ENCODE measurements at places on chromosomes 11 and 22.

GRCh38 chr11:46246521-46246920 is 30.9 kb upstream of the CREB3L1 start:
- DNase-seq: no peak

- DNase-seq: no peak
These were observed 104.3 kb downstream of the ST3GAL4 start for GRCh38 chr11:126459691-126460281.

DNA sequence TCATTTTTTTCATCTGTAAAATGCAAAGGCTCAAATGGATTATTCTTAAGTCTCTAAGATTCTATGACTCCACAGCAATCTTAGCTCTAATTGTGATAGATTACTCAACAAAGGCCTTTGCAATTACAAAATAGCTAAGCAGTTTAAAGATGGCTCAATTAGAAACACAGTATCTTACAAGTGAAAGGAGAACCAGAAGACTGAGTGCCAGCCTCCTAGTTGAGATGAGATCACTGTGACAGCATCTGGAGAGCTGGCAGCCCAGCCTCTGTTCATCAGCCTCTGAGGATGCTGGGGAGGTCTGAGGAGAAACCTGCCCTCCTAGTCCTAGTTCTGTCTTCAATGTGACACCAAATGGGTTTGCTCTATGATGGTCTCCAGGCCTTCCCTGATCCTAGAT is 158.4 kb upstream of the NARS2 start:
- no peak for DNase-seq

- DNase-seq: peak; percentile 92
These were observed 145.9 kb downstream of the ELP4 start for GRCh38 chr11:31655483-31655882.

DNA sequence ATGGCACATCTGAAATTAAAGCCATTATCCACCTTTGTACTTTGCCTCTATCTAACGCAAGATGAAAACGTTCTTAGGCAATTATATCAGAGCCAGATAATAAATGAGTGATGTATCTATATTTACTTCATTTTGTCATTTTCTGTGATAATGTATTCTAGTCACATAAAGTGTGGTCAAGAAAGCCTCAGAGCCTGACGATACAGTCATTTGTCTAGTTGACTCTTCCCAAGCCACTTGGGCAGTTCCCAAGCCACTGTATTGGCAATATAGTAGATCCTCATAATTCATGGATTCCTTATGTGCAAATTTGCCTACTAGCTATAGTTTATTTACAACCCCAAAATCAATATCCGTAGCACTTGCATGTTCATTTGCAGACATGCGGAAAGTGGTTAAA is 7.8 kb downstream of the HOATZ start:
- no peak for DNase-seq

GRCh38 chr11:96317571-96317970 is 25.4 kb downstream of the MAML2 start:
- DNase-seq: no peak

GRCh38 chr22:36757668-36758211 is 18.2 kb downstream of the IFT27 start:
- no peak for DNase-seq

GRCh38 chr11:129435499-129436245 is 60.0 kb downstream of the BARX2 start:
- no peak for DNase-seq

DNA sequence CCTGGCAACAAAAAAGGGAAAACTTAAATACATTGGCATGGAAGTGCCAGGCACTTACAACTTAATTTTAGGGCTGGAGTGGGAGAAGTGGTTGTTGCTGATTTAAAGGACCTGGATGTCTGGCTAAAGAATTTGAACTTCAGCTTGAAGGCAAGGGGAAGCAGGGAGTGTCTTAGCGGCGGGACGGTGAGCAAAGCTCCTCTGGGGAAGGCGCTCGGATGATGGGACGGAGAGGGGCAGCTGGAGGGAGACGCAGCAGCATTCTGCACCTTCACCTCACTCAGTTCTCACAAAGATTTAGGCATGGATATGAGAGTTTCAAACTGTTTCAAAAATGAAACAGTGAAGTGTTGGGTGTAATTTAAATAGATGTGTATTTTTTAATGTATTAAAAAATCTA is 967.1 kb downstream of the BRD1 start:
- no peak for DNase-seq

DNA sequence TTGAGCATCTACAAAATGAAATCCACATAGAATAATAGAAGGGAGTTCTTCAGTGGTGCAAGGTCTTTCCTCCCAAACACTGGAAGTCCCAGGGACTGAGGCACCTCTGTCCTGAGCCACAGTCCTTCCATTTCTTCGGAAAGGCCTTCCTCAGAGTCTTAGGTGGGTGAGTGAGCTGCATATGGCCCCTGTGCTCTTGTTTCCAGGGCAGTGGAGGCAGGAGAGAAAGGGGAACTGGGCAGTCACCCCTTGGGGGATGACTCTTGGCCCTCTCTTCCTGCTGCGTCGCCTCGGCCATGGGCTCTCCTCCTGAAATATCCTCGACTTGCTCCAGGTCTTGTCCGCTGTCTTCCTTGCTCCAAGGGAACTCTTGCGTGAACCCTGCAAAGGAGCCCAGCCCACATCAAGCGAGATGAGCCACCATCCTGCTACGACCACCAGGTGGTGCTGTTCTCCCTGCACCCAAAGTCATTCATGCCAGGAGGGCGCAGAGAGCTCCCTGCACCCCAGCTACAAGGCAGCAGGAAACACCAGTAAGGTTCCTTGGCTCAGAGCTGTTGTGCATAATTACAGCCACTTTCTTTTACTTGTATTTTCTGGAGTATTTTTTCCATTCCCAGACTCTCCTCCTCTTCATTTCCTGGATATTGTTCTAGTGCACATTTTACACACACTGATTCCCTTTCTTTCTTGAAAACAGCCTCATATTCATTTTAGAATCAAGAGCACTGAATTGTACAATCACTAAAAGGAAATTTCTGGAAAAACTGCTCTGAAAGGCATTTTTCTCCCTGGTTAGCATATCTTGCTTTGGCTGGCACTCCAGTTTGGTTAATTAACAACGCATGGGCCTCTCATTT is 397.8 kb downstream of the OPCML start:
- no peak for DNase-seq

DNA sequence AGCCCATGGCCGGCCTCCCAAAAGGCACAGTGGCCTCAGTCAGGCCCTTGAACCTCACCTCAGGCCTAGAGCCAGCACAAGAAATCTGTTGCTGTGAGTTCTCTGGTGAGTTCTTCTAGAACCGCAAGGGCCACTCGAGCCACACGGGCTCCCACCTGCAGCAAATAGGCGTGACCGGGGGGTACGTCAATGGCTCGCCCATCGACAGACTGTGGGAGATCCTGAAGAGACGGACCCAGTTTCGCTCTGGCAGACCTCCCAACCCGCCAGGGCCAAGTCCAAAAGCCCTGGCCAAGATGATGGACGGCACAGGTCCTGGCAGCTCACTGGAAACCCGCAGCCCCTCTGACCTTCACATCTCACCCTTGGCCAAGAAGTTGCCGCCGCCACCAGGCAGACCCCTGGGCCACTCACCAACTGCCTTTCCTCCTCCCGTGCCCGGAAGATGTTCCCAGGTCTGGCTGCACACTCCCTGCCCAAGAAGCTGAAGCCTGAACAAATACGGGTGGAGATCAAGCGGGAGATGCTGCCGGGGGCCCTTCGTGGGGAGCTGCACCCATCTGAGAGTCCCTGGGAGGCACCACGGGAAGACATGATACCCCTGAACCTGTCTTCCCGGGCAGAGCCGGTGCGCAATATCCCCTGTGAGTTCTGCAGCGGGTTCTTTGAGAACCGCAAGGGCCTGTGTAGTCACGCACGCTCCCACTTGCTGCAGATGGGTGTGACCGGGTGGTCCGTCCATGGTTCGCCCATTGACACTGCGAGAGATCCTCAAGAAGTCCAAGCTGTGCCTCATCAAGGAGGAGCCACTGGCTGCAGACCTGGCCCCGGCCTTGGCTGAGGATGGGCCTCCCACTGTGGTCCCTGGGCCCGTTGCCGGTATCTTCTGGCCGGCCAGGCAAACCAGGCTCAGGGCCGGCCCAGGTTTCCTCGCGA is 544.2 kb upstream of the CCDC179 start:
- no peak for DNase-seq

- no peak for DNase-seq
These were observed 626 bp upstream of the TBX10 start for GRCh38 chr11:67640021-67640757.

DNA sequence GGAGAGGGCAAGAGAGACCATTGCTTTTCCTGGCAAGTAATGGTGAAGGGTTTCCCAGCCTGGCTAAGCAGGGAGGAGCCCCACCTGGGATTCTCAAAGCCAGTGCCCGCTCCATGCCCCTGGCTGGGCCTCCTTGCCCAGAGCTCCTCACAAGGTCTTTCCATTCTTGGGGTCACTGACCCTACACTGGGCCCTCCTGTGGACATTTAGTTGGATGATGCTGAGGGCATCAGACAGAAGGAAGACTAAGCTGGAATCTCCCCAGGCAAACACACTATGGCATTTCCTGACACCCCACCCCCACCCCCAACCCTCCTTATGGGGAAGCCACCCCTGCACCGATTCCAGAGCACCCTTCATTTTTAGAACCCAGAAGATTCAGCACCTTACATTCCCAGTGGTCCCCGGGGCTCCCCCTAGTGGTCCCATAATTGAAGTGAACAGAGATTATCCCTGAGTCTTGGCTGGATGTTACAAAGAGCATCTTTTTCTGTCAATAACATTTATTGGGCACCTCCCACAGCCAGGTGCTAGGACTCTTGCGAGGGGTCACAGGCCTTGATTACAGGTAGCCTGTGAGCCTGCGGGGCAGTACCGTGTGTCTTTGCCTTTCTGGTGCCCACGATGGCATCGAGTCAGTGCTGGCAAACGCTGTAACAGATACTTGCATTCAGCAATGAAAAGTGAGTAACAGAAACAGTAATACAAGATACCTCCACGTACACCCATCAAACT is 548.5 kb downstream of the BUD13 start:
- no peak for DNase-seq

GRCh38 chr11:6565988-6566703 is 37.3 kb downstream of the RRP8 start:
- no peak for DNase-seq

DNA sequence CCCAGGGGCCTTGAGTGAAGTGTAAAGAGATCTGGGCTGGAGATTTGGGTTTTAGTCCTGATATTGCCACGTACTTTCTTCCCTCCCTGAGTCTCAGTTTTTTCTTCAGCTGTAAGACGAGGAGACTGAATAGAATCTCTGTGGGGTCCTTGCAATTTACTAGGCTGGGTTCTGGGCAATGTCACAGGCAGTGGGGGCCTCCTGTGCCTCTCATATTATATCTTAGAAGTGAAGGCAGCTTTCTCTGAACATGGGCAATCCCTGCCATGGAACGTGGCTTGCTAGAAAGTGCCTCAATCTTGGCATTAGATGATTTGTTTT is 62.0 kb upstream of the PTPRJ start:
- DNase-seq: no peak

- no peak for DNase-seq
These were observed 723 bp downstream of the CCDC89 start for GRCh38 chr11:85685125-85685819.

- no peak for DNase-seq
These were observed 7.0 kb downstream of the PC start for GRCh38 chr11:66951135-66951534.

GRCh38 chr22:17774206-17774925 is at the start of gene BID:
TSS of gene BID (minus strand) at chr22:17774469. CDS start at chr22:17750116, 24,353 bp downstream.
- no peak for DNase-seq

DNA sequence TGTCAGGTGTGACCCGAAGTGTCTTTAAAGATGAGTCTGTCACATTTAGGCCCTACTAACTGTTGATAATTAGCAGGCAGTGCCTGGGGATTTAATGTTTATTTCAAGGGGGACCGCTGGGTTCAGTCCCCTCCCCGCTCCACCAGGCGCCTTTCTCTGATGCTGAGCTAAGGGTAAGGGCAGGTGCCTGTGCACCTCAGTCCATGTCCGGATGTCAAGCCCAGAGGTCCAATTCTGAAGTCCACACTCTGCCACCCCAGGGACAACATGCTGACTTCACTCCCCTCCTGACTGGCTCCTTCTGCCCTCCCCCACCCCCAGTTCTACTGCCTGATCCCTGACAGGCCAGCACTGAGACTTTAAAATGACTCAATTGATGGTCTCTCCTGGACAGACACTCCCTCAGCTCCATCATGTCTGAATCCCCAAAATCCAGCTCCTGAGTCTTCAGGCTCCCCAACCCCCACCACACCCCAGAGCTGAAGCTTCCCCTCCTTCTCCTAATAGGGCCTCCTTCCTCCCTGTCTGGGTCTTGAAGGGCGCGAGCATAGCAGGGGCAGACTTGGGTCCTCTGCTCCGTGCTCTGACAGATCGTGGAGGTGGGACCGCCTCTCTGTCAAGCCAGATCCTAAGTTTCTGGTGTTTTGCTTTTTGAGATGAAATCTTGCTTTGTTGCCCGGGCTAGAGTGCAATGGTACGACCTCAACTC is 49.8 kb upstream of the ANO1 start:
- no peak for DNase-seq

- DNase-seq: no peak
These were observed 187.8 kb downstream of the MIAT start for GRCh38 chr22:26845021-26845743.

DNA sequence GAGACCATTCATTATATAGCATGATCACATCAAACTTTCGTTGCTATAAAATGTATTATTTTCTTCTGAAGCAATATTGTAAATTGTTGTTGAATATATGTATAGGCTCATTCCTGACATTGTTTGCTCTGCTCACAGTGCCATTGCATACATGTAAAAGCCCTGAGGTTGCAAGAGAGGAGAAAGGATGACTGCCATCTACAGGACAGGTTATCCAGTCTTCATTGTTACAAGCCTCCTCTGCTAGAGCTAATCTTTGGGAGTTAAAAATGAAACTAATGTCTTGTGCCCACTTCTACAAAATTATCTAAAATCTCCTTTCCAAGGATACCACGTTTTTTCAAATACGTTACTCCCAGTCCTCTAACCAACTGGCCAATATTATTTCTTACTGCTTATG is 16.4 kb upstream of the OR5AL1 start:
- no peak for DNase-seq

DNA sequence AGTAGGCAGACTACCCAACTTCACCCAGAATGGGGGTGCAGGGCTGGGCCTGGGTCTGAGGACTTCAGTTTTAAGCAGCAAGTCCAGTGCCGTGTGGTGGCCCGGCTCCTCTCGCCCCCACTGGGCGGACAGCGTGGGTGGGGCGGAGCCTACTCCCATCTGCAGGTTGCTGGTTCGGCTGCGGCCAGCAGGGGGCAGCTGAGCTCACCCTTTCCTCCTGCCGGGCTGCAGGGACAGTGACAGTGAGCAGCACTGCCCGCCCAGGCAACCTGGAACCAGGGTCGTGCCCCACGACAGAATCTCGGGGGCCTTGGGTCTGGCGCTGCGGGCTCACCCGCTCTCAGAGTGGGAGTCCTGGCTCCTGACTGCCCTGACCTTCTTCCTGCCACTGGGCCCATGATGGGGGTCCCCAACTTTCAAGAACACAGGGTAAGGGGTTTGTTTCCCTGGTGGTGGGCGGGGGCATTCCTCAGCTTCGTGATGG is 6.2 kb upstream of the NEAT1 start:
- peak; percentile 35 for DNase-seq

- DNase-seq: no peak
These were observed 33.7 kb upstream of the SMPD1 start for GRCh38 chr11:6356503-6357055.

- no peak for DNase-seq
These were observed 39.5 kb downstream of the TOLLIP start for GRCh38 chr11:1269957-1270356.

- no peak for DNase-seq
These were observed 9.4 kb downstream of the PIM3 start for GRCh38 chr22:49969751-49970527.

GRCh38 chr22:30561402-30562189 is 12.9 kb downstream of the GAL3ST1 start:
- DNase-seq: no peak
